ENCODE measurements at places on chromosomes 5 and 9.
A peak's percentile ranks its signal among the peaks of the same experiment; 100 is the strongest.

DNA sequence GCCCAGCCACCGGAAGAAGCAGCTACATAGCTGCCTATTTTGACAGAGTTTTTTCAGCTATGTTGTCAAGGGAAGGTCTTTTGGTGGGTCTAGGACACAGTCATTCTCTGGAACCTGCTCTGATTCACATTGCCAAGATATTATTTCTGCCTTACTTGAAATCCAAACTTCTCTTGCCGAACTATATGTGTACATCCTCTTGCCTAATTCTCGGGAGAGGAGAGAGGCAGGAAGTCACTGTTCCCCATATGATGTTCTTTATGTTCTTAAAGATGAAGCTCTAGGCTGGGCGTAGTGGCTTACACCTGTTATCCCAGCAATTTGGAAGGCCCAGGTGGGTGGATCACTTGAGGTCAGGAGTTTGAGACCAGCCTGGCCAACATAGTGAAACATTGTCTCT lies 8.6 kb downstream of the TMEM252 start:
- no peak for DNase-seq

- peak; percentile 34 for DNase-seq
These were observed 576.7 kb upstream of the ADAMTS16 start for GRCh38 chr5:4563400-4563799.

- DNase-seq: no peak
These were observed 123.6 kb downstream of the TEX10 start for GRCh38 chr9:100229136-100229535.

- no peak for DNase-seq
These were observed 5.0 kb downstream of the LOX start for GRCh38 chr5:122073018-122073417.

DNA sequence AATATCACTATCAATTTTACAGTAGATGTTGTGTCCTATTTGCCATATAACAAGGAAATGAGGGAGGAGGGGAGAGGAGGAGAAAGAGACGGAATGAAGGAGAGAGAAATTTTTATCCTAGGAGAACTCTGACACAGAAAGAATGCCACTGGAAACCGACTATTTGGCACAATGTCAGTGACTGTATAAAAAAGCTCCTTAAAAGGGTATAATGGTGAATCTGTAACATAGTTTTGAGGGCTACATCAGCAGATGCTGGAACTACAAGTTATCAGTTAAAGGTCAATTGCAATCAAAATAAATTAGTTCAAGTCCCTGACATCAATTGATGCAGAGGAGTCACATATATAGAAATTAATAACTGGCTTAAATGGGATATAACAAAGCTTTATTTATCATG lies 5.7 kb downstream of the EDIL3 start:
- no peak for DNase-seq

DNA sequence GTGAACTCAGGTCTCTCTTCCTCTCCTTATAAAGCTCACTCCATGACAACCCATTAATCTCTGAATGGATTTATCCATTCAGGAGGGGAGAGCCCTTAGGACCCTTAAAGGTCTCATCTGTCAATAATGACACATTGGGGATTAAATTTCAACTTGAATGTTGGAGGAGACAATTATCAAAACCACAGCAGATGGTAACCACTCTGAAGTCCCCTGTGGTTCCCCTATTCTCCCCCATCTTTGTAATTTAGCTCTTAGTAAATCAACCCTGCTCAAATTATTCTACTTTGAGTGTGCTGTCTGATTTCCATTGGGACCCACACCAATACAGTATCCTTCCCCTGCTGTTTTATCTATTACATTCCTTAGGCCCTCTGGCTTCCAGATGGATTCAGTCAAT lies 72.0 kb upstream of the RAI14 start:
- DNase-seq: no peak

- DNase-seq: no peak
These were observed 9.2 kb upstream of the PHYKPL start for GRCh38 chr5:178241688-178242231.

GRCh38 chr5:111744455-111744854 lies 12.5 kb downstream of the NREP start:
- no peak for DNase-seq

GRCh38 chr9:86034863-86035734 lies 64.3 kb downstream of the GOLM1 start:
- peak; percentile 83 for DNase-seq

GRCh38 chr9:113274474-113275156 lies 757 bp downstream of the CDC26 start:
- peak; percentile 61 for DNase-seq

DNA sequence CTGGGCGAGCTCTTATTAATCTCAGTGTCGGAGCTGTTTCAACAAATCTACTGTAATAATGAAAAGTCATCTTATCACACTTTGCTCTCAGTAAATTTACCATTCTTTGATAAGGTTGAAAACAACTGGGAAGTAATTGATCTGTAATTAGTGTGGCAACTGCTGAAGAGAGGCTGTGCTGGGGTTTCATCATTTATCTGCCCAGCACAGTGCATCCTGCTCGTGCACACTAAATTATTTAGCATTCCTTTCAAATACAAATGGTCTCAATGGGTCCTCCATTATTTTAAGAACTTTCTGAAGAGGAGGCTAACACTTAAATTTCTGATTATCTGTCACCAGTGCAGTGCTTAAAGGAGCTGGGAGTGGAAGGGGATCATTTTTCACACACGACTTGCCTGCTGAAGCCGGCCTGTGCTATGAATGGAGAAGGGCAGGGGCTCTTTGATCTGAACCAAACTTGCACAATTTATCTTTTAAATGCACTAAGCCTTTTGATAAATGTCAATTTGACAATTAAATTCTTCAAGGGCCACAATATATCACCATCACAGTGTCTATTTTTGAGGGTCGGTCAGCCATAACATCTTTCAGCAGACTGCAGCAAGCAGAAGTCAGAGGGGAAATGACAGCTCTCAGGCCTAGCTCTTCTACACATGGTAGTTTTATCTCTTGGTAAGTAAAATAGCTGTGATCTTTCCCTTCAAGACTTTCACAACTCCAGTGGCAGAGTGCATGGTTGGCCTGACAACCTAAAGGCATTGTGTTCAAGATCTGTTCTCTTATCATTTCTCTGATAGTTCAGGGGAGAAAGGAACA lies 106.4 kb upstream of the EFNA5 start:
- no peak for DNase-seq

GRCh38 chr5:136420168-136420898 lies 55.0 kb upstream of the TRPC7 start:
- peak; percentile 13 for DNase-seq

GRCh38 chr9:31615966-31616365 lies 768.5 kb upstream of the ACO1 start:
- peak; percentile 14 for DNase-seq

- DNase-seq: no peak
These were observed 59.1 kb upstream of the CTNNA1 start for GRCh38 chr5:138694146-138694545.

DNA sequence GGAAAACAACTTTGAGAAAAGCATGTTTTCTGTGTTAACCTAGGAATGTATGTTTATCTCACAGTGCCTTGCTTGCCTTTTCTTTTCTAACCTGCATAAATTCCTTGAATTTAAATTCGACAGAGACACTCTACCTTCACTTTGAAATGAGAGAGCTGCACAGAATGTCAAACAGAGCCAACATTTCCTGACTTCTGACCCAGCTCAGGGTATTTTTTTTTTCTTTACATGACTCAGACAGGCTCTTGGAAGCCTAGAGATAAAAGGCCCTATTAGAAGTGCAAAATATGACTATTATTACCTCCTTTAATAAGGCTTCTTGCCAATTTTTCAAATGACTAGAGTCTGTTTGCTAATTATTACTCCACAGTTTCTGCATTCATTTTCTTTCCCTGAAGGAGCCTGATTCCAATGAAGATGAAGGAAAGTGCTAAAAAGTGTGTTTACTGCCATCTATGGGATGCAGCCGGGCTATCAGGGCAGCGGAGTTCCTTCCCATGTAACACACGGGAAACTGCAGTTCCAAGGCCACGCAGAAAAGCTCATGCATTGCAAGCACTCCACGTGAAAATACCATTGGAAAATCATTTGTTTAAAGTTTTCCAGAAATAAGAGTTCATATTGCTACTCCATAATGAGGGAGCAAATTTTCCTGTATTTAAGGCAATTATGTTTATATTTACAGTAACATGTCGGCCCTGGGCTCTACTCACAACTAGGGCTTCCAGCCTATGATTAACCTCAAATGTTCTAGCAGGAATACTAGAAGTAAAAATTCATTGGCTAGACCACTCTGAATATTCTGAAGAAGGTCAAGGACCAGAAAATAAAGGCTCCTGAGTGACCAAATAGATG lies 485.6 kb downstream of the ZSWIM6 start:
- peak; percentile 50 for DNase-seq

DNA sequence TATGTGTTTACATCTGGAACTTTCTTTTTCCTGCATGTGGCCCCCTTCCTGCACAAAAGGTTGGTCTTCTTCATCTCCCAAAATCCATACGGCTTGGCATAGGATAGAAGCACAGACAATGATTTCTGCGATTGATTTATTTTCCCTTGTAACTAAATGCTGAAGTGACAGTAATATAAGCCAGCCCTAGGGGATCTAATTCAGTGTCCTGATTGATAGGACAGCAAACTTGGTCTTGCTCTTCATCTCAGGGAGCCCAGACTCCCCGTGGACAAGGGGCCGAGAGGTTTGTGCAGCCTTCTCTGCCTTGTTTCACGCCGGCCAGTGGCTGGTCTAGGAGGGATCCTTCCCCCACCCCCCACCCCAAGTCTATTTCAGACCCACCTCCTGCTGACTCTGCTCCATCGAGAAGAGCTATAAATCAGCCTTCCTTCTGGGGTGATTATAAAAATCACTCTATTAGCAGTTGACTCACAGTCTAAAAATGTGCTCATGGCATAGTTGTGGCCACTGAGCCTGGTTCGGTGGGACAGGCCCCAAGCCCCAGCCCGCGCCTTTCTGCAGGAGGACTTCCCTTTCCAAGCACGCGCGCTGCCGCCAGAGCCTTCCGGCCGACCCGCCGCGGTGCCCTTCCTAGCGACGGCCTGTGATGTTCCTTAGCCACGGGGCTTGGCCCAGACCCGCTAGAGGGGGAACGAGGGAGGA lies 89.8 kb upstream of the COL5A1 start:
- DNase-seq: no peak

- no peak for DNase-seq
These were observed 5.0 kb downstream of the AGXT2 start for GRCh38 chr5:35042781-35043180.

DNA sequence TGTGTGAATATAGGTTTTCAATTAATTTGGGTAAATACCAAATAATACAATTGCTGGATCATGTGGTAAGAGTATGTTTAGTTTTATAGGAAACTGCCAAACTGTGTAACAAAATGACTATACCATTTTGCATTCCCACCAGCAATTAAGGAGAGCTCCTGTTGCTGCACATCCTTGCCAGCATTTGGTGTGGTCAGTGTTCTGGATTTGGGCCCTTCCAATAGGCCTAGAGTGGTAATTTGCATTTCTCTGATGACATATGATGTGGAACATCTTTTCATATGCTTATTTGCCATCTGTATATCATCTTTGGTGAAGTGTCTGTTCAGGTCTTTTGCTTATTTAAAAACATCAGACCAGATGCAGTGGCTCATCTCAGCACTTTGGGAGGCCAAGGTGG lies 11.6 kb upstream of the RFK start:
- DNase-seq: no peak

- no peak for DNase-seq
These were observed 172.9 kb downstream of the ZDHHC21 start for GRCh38 chr9:14520341-14520740.

- peak; percentile 55 for DNase-seq
These were observed 71.2 kb upstream of the CNTLN start for GRCh38 chr9:17063535-17064135.

- no peak for DNase-seq
These were observed 252.8 kb downstream of the FBXL7 start for GRCh38 chr5:15752663-15753285.

GRCh38 chr9:133612816-133613215 lies 3.6 kb upstream of the FAM163B start:
- no peak for DNase-seq

GRCh38 chr5:141611289-141611688 lies 7.5 kb downstream of the DIAPH1 start:
- no peak for DNase-seq

DNA sequence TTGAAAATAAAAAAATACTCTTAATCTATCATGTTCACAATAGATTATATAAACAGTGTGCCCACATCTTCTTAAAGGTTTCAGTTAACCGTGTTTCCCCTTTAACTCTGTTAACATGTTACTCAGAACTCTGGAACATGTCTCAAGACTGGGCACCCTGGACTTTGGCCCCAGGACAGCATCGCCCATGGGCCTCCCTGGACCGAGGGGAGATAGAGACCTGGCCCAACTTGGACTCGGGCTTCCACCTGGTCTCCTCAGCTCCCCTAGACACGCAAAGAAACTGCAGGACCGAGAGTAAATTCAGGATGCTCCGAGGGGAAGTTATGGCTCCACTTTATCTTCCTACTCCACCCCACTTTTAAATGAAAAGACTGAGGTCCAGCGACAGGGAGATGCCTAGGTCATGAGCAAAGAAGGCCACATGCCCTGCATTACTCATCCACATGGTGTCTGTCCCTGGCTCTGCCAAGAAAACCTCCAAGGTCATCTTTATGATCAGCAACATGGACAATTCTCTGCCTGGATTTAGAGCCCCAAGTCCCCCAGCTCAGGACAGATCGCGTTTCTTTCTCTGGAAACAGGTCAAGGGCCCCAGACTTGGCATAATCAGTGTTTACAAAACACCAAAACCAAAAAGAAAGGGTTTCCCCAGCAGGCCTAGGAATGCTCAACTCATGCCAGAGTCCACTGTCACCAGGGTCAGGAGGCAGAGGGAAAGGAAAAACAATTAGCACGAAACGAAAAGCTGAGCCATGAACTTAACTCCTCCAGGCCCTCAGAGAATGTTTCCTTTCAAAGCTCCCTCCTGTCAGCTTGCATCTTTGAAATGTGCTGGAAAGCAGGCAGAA lies 17.4 kb downstream of the GPX3 start:
- no peak for DNase-seq

- no peak for DNase-seq
These were observed 220.1 kb upstream of the MSX2 start for GRCh38 chr5:174504266-174504726.

GRCh38 chr5:10607666-10608073 lies 43.8 kb downstream of the ANKRD33B start:
- DNase-seq: no peak

- DNase-seq: no peak
These were observed 664.8 kb upstream of the ZNF608 start for GRCh38 chr5:125411071-125411743.

DNA sequence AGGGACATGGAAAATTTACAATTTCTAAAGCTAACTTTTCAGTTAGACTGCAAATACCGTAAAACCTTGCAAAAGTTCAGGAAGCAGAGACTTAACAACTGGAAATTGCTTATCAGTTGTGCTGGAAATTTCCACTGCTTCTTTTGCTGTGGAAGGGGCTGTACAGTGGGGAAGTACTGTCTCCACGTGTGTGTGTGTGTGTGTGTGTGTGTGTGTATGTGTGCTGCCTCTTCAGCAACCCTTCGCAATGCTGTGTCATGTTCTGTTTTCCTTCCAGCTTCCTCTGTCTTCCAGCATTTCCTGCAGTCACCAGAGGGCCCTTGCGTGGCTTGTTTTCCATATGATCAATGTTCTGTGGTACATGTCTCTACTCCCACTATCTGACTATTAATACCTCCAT lies 87.5 kb upstream of the RANBP3L start:
- DNase-seq: no peak

- no peak for DNase-seq
These were observed 98.7 kb downstream of the MED10 start for GRCh38 chr5:6279607-6280006.
